ENCODE measurements at places on chromosomes 6 and 20.

- DNase-seq = no peak
Measured at GRCh38 chr20:37986873-37987601, 46.2 kb downstream of the TTI1 start.

GRCh38 chr6:40956936-40957335, 82.1 kb downstream of the UNC5CL start:
- no peak for DNase-seq

DNA sequence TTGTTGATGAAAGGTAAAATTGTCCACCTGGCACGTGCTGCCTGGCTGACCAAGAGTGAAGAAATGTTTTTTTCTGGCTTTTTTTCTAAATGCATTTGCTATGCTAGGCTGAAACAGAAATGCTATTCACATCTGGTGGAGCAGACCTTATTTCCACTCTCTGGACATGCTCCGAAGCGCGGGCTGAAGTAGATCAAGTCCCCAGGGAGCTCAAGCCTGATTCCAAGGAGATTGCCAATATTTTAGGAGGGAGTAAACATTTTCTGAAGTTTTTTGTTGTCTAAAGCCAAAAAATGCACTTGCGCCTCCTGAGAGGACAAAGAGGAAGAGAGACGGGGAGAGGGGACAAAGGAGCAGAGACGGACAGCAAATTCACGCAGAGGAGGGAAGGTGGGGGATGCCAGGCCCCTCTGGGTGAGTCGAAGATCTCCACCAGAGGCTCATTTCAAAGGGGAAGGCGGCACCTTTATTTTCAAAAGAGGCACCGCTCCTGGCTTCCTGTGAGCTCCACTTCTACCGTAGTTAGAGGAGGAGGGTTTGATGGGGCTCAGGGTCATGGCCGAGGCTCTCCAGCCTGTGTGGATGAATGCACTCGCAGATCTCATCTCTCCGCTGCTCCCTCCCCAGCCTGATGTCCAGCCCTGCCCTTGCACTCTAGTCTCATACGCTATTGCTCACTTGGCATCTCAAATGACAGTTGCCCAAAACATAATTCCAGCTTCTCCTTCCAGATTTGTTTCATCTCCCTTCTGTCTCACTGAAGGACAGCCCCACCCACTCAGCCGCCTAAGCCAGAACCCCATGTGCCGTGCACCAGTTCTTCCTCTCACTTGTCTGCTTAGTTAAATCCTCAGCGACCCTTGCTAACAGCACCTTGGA, 23.1 kb upstream of the SMOC2 start:
- no peak for DNase-seq

- DNase-seq = peak; percentile 69
Measured at GRCh38 chr6:73969971-73970970, 274.3 kb downstream of the CD109 start.

GRCh38 chr6:153090241-153090930, 40.7 kb downstream of the RGS17 start:
- no peak for DNase-seq

GRCh38 chr6:106470316-106470715, 109.8 kb downstream of the CRYBG1 start:
- no peak for DNase-seq

GRCh38 chr6:71421611-71422010, 133.0 kb downstream of the OGFRL1 start:
- DNase-seq = no peak

Measured in RPMI8226 (cell line).